ENCODE measurements at places on chromosomes 3 and 15.
A peak's percentile ranks its signal among the peaks of the same experiment; 100 is the strongest.

GRCh38 chr15:90001683-90002427, 731 bp downstream of the ZNF710 start:
- peak; percentile 54 for DNase-seq

DNA sequence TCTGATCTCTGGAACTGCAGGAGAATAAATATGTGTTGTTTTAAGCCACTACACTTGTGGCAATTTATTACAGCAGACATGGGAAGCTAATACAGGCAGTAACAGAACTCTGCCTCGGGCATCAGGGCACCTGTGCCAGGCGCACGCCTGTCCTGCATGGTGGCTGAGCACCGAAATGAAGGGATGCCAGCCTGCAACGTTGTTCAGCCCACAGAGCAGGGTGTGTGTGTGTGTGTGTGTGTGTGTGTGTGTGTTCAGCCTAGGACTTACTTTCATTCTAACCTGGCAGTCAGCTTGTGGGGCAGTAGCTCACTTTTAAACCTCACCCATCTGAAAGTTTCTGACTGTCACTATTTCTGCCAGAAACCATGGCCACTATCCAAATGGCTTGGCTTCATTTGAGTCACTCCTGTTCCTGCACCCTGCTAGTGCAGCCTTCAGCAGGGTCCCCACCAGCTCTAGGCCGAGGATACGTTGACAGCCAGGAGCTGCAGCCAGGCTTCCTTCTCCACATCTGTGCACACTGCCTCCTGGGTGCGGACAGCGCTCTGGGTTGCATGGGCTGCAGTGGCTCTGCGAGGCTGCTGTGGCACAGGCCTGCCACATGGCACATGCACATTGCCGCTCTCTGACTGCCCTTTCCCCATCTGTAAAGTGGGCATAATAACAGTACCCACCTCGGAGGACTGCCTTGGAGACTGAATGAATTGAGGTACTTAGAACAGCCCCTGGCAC, 4.5 kb downstream of the UROC1 start:
- no peak for DNase-seq

DNA sequence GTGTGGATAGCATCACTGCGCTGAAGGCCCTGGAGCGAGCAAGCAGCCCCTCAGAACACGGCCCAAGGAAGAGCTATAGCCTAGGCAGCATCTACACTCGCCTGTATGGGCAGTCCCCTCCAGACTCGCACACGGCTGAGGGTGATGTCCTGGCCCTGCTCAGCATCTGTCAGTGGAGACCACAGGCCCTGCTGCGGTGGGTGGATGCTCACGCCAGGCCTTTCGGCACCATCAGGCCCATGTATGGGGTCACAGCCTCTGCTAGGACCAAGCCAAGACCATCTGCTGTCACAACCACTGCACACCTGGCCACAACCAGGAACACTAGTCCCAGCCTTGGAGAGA, 20.5 kb downstream of the ATRIP start:
- no peak for DNase-seq

DNA sequence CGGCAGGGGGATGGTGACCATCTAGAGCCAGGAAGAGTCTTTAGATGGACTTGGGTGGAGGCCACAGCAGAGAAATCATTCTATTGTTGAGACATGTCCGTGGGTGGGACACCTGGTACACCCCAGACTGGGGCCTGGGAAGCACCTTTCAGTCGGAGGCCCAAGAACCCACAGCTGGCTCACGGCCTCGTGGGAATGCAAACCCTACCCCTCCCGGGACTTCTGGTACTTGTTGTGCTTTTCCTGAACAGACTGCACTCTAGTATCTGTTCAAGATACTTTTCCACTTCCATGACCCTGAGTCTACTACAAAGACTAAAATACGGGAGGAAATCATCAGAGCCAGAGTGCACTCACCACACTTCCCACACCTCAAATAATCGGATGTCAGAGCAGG, 60.7 kb downstream of the BDH1 start:
- no peak for DNase-seq

DNA sequence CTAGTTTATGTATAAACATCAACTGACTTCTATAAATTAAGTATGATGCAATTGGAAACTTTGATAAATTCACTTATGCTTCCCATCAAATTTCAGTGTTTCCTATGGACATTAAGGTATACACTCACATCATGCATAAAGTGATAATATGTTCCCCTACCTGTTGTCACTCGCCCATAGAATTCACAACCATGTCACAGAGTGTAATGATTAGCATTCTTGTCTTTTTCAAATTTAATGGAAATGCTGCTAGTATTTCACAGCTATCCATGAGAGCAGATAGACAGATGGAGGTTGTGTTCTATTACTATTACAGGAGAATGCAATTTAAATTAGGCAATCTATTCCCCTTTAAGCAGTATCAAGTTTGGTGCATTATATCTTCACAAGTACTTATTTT, 984 bp downstream of the PLSCR4 start:
- no peak for DNase-seq

GRCh38 chr3:59555593-59556315, 505.9 kb upstream of the CFAP20DC start:
- DNase-seq = no peak

DNA sequence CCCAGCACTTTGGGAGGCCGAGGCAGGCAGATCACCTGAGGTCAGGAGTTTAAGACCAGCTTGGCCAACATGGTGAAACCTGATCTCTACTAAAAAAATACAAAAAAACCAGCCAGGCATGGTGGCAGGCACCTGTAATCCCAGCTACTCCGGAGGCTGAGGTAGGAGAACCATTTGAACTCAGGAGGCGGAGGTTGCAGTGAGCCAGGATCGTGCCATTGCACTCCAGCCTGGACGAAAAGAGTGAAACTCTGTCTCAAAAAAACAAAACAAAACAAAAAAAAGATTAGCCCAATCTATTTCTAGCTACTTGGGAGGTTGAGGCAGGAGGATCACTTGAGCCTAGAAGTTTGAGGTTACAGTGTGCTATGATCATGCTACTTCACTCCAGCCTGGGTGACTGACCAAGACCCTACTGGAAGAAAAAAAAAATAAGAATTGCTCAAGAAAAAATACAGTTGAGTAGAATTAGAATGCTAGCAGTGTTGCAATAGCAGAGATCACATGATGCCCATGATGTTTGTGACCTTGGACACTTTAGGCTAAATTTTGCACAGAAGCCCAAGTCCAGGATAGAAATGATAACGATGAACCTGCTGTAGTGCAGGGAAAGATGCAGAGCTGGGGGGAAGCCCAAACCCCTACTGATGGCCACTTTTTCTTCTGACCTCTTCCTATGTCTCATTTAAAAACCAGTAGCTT, 162.2 kb downstream of the LPP start:
- DNase-seq = no peak

GRCh38 chr3:4823385-4823784, 155.9 kb upstream of the BHLHE40 start:
- no peak for DNase-seq

DNA sequence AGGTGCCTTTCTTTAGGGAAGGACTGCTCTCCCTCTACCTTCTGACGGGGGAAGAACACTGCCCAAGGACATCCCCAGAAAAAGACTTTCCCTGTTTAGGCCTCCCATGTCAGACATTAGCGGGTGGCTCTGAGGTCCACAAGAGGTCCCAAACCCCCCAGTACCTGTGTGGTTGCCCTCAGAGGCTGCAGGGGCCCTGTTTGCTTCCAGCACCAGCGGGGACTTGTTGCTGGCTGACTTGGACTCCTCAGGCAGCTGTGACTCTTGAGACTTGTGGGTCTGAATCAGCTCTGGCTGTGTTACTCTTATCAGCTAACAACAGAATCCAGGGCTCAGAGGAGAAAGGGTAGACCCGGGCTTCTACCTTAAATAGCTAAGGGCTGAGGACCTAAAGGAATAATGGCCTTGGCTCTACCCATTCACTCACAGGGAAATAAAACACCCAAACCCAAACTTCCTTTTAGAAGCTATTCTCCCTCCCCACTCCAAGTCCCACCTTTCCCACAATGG, 39.2 kb downstream of the SEMA3G start:
- no peak for DNase-seq

DNA sequence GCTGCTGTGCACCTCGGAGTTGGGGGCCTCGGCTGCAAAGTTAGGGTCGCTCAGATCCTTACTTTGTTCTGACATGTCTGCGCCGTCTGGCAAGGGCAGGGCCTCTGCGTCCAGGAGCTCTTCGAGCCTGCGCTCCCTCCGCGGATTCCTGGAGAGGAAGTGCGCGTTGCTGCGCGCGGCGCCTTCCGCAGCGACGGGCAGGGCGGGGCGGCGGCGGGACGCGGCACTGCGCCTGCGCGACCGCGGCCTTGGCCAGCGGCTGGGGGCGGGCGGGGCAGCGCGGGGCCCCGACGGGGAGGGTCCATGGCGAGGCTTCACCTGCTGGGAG, at the start of gene NDN:
TSS of gene NDN (minus strand) at position 163 of the 328 bp plus-strand sequence. CDS start at position 75, 88 bp downstream.
- DNase-seq = peak; percentile 14

DNA sequence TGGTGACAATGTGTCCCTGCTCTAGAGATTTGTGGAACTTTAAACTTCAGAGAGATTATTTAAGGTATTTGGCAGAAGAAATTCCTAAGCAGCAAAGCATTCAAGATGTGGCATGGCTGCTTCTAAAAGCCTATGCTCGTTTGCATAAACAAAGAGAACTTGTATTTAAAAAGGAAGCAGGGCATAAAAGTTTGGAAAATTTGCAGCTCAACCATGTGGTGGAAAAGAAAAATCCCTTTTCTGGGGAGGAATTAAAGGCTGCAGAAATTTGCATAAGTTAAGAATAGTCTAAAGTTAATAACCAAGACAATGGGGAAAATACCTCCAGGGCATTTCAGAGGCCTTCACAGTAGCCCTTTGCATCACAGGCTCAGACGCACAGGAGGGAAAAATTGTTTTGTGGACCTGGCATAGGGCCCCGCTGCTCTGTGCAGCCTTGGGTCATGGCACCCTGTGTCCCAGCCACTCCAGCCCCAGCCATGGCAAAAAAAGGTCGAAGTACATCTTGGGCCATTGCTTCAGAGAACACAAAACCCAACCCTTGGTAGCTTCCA, 1109.1 kb downstream of the OTOL1 start:
- no peak for DNase-seq

- no peak for DNase-seq
These were observed 7.0 kb downstream of the NR2E3 start for GRCh38 chr15:71817351-71817750.

DNA sequence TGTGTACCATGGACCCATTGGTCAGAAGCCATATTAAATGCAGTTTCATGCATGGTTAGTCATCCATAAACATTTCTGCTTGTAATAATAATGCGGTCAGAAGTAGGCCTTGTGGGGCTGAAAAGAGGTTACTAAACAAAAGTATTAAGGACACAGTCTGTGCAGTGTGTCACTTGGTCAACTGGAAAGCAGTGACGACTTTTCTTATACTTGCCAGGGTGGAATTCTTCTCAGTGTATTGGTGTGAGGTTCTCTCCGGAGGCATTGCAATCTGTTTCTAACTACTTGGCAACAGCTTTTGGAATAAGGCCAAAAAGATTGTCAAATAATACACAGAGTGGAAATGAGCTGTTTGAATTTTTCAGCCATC, 46.8 kb downstream of the CHL1 start:
- DNase-seq = no peak

- DNase-seq = no peak
These were observed 45.0 kb upstream of the AKAP13 start for GRCh38 chr15:85335193-85335942.

GRCh38 chr3:18190646-18191045, 234.5 kb downstream of the SATB1 start:
- DNase-seq = no peak

DNA sequence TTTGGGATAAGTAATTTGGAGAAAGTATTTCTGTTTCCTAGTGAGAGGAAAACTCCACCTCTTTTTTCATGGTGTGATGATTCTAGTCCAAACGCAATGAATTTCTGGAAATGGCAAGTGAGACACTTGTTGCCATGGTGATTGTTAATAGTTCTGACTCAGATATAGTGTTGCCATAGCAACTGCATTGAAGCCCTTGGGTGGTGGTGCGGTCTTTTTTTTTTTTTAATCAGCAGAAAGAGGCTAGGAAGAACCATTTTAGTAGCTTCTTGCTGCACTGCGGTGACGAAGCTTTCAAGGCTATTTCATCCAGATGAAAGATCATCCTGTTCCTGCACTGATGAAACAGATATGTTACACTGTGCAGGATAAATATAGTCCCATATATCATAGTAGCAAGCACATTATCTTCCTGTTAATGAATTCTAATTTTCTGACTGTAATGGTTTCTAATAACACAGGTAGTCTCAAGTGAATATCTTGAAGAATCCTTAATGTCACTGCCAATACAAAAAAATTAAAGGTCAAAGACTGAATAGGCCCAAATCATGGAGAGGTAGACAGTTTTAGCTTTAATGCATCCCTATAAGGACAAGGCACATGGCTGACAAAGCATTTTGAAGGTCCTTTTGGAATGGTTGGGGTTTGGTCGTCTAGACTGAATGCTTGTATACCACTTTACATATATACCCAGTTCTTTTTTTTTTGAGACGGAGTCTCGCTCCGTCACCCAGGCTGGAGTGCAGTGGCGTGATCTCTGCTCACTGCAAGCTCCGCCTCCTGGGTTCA, 125.1 kb upstream of the ZBTB20 start:
- no peak for DNase-seq

GRCh38 chr3:13241621-13242363, 168.6 kb upstream of the IQSEC1 start:
- DNase-seq = no peak

DNA sequence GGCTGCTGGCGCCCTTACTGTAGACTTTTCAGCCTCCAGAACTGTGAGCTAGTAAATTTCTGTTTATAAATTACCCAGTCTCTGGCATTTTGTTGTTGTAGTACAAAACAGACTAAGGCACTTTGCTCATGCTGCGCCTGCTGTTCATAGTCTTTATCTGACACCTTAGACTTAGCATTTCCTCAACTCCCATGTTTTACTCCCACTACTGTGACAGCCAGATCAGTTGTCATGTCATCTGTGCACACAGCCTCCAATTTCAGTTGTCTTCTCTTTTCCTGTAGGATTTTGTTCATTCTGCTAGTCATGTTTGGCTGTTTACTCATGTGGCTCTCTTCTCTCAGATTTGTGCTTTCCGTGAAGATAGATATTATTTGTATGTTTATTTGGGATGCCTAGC, 62.0 kb downstream of the TCF12 start:
- DNase-seq = no peak

GRCh38 chr15:99545605-99546004, 20.2 kb upstream of the MEF2A start:
- no peak for DNase-seq

DNA sequence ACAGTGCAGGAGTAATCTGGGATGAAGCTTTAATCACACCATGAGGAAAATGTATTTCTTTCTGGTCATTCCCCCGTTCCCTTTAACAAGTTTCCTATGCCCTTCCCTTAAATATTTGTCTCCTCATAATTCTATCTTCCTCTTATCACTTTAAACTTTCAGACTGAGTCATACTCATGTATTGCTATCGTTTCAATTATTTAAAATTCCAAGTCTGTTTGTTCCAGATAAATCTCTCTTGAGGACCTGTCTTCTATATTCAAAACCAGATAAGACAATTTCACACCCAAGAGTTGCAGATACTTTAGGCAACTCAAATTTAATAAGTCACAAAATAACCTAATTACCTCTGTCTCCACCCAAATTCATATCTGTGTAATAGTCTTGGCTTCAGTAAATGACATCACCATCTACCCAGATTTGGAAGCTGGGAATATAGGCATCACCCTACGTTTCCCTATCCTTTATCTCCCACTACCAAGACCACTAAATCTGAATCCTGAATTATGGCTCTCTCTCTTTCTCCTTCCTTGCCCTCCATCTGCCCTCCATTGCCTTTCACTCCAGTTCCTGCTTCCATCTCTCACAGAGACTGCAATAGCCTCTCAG, 220.1 kb downstream of the PYDC2 start:
- DNase-seq = no peak

Measured in activated CD4-positive, alpha-beta T cell treated with anti-CD3 and anti-CD28 coated beads, Interleukin-2, amount 50 U/mL, for 16 hours (primary cell).